ENCODE measurements at places on chromosomes 11 and 22.

DNA sequence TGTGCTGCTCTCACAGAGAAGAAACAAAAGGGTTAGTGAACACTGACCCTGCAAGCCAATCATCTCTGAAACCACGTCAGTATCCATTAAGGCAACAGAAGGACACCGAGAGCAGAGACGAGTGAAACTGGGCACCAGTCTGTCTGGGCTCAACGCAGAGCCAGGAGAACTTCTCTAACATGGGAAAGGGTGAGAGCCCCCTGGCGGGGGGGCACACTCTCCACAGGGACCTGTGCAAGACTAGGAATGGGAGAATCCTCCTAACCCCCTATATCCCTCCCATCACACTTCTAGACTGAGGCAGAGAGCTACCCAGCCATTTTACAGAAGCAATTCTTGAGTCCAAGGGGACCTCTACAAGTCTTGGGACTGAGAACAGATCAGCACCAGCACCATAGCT is 285.8 kb downstream of the SOX6 start:
- no peak for DNase-seq

DNA sequence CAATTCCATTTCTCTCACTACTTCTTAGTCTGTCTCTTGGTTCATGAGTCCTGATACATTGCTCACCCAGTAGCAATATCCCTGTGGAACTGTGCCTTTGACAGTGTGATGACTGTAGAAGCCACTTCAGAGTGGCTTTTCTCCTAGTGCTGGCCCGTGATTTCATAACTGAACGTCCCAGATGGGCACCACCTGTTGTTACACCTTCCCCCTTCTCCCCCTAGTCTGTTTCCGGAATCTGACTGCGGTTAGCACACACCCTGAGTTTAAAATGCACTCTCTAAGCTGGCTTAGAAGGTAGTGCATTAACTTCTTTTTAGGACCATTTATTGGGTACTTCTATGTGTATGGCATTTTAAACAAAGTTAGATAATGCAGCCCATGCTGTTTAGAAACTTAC is 83.0 kb downstream of the ALX4 start:
- no peak for DNase-seq

DNA sequence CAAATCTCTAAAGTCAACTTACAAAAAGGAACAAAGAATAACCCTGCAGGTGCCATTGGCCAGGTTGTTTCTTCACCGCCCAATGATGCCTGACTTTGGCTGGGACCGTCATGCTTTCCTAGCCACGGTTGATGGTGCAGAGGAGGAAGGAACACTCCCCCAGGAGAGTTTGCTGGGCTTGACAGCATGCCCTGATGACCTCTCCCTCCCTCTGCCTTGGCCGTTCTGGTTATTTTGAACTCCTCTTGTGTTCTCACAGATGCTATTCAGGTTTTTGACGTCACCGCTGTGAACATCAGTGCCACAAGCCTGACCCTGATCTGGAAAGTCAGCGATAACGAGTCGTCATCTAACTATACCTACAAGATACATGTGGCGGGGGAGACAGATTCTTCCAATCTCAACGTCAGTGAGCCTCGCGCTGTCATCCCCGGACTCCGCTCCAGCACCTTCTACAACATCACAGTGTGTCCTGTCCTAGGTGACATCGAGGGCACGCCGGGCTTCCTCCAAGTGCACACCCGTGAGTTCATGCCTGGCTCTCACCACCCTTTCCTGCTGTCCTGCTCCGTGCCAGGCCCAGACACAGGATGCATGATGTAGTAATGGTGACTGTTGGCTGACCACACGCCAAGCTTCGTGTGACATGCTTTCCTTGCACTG is 89.0 kb upstream of the OR4B1 start:
- DNase-seq = no peak

DNA sequence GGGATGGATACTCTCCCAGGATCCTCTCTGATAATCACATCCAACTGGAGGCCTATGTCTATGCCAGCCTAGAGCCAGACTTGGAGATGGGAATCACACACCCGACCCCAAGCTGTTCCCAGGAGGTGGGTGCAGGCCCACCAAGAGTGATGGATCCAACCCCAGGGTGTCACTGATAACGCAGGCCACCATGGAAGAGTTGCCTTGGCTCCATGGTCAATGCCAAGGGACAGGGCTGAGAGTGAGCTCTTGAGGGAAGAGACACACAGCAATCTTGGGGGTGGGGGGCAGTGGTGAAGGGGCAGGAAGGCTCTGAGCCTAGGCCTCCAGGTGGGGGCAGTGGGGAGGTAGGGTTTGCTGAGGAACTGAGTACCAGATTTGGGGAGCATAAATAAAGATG is 16.9 kb downstream of the TUB start:
- no peak for DNase-seq

GRCh38 chr11:77316733-77317342 is 15.4 kb upstream of the GDPD4 start:
- DNase-seq = no peak

DNA sequence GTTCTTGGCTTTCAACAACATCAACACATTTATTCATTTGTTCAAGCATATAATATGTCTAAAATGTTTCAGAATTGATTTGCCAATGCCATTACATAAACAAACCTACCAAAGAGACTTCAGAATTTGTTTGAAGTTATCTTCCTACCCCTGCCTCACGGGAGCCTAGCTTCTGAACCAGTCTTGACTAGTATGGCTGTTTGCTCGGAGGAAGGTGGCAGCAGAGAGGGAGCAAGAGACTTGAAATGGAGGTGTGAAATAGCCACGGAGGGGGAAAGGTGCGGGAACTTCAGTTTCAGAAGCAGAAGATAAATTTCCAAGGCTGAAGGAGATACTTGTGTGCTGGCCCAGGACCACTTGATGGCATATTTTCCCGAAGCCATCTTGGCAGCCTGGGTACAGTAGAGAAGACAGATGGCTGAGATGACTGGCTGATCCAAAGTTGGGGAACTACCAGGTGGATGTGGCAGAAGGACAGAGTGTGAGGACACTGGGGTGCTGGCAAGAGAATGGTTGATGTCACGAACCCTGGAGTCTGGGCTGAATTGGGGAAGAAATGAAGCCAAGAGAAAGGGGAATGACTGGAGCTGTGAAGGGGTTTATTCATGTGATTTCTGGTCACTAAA is 14.0 kb upstream of the MTCH2 start:
- no peak for DNase-seq

DNA sequence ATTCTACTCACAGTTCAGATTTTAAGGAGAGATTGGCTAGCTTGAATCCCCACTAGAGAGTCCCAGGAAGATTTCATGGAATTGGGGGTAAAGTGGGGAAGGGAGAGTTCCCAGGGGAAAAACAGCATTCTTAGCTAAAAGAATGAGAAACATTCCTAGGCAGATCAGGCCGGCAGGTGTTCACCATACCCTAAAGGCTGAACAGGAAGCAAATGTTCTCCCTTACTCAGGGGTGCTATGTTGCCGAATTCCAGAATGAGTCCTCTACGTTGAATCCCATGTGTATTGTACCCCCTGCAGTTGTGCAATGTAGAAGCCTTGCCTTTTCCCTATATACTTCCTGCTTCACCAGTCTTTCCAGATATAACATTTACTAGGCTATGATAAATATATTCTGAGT is 135.2 kb upstream of the NCAM1 start:
- no peak for DNase-seq

DNA sequence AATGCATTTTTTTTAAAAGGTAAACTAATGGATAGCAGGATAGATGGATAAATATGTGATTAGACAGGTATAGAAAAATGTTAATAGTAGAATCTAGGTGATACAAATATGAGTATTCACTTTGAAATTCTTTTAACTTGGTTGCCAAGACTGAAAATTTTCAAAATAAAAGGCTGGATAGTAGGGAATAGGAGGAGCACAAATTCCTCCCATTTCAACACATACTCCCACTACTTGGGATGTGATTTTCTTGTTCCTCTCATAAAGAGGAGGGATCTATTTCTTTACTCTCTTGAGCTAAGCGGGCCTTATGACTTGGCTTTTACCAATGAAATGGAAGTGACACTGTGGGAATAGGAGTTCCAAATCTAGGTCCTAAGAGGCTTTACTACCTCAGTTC is 35.9 kb downstream of the PIK3C2A start:
- no peak for DNase-seq

GRCh38 chr11:72411623-72412419 is 22.5 kb downstream of the CLPB start:
- DNase-seq = no peak

GRCh38 chr11:128205796-128206195 is 381.6 kb downstream of the ETS1 start:
- DNase-seq = no peak
